ENCODE measurements at places on chromosomes 5 and 9.

- DNase-seq, result no peak
Observed at GRCh38 chr9:104090578-104090977, 3.5 kb upstream of the SMC2 start.

DNA sequence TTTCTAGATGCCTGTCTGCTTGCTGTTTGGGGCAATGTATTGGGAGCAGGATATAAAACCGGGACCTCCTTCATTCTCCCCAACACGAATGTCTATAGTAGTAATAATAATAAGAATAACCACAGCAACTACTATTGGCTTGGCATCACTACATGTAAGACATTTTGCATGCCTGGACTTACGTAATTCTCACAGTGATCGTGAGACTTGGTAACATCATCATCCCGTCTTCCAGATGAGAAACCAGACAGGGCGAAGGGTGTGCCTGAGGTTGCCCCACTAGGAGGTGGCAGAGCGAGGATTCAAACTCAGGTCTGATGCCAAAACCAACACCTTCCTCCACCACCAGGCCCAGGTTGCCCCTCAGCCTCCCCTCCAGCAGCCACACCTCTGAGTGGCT is 185.1 kb downstream of the RGS3 start:
- DNase-seq, result no peak

DNA sequence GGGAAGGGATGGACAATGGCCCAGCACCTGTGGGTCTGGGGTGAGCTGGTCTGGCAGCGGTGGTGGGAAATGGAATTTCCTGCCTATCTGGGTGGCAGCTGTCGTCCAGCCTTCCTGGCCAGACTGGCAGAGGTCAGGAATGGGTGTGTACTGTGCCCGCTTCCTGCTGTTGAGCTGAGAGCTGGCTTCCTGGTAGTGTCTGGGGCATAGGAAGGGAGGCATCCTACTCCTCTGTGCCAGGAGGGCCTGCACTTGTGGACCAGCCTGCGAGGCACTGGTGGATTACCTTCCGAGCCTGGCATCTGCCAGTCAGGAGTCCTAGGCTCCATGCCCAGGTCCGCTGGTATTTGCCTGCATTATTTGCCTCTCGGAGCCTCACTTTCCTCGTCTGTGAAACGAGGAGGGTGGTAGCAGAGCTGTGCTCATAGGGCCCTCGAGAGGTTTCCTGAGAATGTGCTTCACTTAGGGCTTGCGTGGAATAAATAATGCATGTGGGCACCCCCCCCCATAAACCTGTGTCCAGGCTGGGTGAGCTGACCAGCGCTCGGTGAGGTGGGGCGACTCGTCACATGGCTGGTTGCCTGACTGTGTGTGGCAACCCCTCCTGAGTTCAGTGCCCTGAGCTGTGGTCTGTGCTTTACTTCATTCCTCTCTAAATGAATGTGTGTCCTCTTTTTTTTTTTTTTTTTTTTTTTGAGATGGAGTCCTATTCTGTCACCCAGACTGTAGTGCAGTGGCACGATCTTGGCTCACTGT is 47.7 kb downstream of the HMCN2 start:
- DNase-seq, result no peak

DNA sequence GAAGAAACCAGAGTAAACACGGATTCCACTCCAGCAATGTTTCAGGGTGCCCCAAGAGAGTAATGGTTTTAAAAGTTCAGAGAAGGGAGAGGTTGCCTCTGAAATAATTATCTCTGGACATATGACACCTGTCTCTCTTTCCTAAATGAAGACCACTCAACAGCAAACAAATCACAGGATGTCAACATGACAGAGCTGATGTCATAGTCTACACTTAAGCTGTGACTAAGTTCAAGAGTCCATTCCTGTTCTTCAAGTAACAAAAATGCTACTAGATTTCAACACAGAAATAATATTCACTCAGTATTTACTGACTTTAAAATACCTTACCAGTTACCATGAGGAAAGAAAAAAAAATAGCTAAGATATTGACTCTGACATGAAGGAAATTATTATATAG is 44.7 kb upstream of the SLC30A5 start:
- DNase-seq, result no peak

GRCh38 chr9:91816356-91816755 is 133.7 kb downstream of the ROR2 start:
- no peak for DNase-seq

Data from NCI-H187 treated with DMSO at 0.1 percent for 48 hours (cell line).